Stimulated activated CD8-positive, alpha-beta memory T cell treated with anti-CD3 and anti-CD28 coated beads, Interleukin-4, amount 100 ng/mL, for 1 hour (primary cell): ENCODE measurements at places on chromosomes 2 and 18.

GRCh38 chr18:27363872-27364271 is 178.8 kb upstream of the CHST9 start:
- no peak for DNase-seq

DNA sequence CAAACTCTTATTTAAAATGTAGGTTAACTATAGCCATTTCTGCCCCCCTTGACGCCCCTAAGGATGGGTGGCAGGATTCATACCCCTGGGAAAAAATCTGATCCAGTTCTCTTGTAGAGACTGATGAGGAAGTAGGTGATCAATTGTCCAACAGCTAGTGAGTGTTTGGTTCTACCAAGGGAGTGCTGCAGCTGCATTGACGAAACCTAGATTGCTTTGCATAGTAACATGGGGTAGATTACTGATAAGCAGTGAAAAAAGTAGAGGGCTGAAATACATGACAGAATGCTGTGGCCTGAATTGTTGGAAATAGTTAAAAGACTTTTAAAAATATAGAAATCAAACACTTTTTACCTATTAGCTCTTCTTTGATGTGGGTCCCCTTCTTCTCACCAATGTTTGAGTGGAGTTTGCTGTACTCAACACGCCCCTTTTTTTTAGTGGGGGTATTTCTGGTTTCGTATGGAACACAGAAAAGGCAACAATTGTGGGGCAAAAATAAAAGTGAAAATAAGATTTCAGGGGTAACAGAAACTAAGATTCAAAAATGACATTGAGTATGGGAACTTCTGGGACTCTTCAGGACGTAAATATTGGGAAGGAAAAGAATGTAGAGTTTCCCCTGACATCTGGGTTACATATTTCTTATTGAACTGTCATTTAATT is 66.2 kb downstream of the MAIP1 start:
- DNase-seq, result no peak

DNA sequence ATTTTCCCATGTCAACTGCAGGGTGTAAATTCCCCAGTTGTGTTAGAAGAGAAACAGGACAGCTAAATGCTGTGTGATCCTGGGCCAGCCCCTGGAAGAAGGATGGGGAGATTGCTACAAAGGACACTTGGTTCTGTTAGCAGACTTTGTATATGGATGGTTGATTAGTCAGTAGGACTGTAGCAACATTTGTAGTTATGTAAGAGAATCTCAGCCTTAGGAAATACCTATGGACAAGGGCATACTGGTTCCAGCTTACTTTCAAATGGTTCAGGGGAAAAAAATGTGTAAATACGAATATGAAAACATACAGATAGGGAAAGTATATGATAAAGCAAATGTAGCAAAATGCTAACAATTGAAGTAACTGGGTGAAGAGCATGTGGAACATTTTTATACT is 47.6 kb downstream of the GNAL start:
- no peak for DNase-seq

DNA sequence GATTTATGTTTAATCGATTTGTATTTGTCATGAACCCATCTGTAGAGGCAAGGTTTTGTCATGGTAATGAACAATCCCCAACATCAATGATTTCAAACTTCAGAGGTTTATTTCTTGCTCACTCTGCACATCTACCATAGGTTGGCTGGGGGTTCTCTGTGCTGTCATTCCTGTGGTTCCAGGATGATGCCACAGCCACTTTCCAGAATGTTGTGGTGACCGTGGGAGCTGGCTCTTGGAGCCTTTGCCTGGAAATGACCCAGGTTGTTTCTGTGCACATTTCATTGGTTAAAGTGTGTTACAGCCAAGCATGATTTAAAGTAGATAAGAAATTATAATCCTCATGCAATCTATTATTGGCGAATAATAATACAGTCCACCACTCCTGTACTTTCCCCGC is 28.2 kb upstream of the EPAS1 start:
- no peak for DNase-seq

DNA sequence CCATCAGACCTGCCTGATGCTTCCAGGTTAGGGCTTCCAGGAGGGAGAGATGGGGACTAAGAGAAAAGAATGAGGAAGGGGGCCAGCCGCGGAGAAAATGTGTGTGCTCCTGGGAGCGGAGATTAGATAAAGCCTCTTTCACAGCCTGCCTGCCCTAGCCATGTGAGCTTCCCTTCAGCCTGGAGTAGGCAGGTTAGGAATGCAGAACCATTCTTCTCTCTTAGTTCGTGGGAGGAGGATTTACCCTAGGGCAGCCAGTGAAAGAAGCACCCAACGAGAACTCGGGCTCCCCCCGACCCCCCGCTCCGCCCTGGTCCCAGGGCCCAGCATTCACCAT is 36.1 kb downstream of the POMC start:
- DNase-seq, result no peak

DNA sequence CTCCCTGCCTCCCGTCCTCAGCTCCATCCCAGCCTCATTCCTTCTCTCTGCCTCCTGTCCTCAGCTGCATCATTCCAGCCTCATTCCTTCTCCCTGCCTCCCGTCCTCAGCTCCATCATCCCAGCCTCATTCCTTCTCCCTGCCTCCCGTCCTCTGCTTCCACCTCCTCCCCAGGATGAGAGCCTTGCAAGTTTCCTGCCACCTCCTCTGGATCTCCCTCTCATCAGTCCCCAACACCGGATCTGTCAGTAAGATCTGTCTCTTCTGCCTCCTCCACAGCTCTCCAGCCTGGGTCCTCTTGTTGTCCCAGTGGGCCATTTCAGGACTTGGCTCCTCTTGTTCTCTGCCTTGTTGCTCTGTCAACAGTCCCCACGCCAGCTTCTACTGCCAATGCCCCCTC is 130.9 kb downstream of the NDUFA10 start:
- DNase-seq, result no peak

DNA sequence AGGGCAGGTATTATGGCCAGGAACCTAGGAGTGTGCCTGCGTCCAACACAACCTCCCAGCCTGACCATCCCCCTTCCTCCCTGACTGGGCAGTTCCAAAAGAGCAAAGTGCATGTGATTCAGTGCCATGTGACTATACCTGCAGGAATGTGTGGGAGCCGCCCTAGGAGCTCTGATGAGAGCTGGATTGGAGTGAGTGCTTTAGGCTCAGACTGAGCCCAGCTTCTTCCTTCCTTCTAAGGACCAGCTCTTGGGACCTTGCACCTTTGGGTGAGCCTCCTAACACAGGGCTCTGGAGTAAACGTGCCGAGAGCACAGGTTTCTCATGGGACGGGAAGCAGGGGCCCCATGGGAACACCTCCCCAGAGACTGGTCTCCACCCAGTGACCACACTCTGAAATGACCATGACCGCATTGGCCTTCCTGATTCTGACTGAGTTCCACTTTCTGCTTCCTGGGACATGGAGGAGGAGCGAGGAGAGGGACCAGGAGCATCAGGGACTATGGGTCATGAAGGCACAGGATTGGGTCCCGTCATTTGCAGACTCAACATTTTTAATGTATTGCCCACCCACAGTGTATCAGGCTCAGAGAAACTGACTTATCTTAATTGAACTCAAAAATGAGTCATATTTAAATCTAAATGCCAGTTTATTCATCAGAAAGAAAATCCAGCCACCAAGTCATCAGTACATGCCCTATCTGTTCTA is 87.8 kb upstream of the BCL2L11 start:
- DNase-seq, result no peak

GRCh38 chr18:48408727-48409590 is at the start of gene ZBTB7C:
ZBTB7C (minus strand) TSS chr18:48409383.
- no peak for DNase-seq

DNA sequence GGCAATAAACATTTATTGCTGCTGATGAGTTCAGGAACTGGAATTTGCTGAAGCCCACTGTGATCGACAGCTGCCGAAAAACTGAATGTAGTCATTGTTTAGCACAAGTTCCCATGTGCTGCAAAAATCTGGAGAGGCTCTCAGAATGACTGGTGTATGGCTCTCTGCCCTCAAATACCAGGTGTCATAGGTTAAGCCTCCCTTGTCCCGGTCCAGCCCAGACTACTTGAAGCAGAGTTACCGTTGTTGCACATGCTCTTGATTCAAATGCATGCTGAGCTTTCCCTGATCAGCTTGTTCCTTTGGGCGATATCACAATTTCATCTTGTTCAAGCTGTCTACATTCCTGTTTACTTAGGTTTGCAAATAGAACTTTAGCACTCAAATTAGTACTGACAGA is 625.2 kb downstream of the CPS1 start:
- DNase-seq, result no peak

GRCh38 chr2:16226943-16227664 is 286.8 kb downstream of the MYCN start:
- no peak for DNase-seq

GRCh38 chr18:35620765-35621164 is 39.2 kb downstream of the GALNT1 start:
- no peak for DNase-seq

- no peak for DNase-seq
These were observed 74.2 kb upstream of the KLF7 start for GRCh38 chr2:207239754-207240494.

DNA sequence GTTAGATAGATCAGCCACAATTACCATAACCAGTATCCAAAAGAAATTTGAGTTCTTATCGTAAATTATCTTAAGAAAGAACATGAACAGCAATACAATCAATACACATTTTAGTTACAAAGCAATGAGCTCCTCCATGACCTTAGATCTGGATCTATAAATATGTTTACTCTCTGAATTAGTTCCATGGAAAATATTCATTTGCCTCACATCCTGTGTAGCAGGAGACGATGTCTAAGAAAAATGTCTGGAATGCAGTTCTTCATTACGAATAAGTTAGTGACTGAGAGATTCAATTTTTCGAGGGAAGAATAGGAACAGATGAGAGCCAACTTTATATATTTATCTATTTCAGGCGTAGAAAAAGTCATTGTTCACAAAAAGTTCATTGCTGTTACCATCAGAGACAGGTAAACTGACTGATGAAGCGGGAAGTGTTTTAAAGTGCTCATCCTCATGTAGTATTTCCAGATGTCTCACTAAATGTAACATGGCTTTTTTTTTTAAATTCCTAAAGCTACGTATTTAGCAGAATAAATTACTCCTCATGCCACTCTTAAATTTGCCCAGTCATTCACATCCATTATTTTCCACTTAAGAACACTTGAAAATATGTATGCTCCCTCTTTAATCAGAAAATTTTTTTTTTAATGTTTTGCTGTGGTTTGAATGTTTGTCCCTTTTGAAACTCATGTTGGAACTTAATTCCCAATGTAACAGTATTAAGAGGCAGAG is 106.5 kb upstream of the SCN1A start:
- DNase-seq, result no peak

- no peak for DNase-seq
These were observed 92.6 kb downstream of the METTL4 start for GRCh38 chr18:2478662-2479061.

DNA sequence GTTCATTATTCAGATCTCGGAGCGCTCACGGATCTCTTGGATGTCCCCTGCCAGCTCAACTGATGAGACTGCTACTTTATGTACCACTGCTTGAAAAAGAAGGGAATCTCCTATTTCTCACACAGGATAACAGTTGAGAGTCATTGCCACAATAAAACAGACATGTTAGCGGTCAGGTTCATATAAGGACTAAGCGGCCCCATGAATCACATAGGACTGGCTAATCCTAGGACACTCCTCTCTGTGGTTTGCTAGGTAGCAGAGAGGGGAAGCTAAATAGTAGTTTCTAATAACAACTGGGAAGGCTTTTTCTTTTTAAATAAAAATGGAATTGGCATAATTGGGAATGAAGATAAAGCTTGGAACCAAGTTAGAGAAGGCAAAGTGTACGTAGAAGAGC is 15.9 kb upstream of the TGFA start:
- no peak for DNase-seq

GRCh38 chr2:64987956-64988419 is 1.2 kb upstream of the SLC1A4 start:
- DNase-seq, result no peak

- DNase-seq, result no peak
These were observed 64.3 kb downstream of the HNMT start for GRCh38 chr2:138028538-138028937.

- DNase-seq, result no peak
These were observed 174.7 kb downstream of the ACKR3 start for GRCh38 chr2:236744281-236744705.

DNA sequence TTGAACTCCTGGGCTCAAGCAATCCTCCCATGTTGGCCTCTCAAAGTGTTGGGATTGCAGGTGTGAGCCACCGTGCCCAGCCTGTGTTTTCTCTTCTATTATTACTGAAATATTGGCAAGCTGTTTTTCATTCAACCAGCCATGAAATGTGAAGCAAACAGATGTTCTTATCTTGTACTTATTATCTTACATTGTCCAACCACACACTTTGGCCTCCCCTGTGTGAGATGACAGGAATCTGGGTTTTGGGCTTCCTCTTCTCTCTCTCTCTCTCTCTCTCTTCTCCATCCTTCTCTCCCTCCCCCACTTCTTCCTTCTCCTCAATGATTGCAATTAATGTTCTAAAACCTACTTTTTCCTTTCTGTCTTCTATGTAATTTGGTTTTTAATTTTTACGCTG is 33.1 kb downstream of the RAMP1 start:
- no peak for DNase-seq

GRCh38 chr2:18991177-18992168 is 366.9 kb downstream of the OSR1 start:
- no peak for DNase-seq

DNA sequence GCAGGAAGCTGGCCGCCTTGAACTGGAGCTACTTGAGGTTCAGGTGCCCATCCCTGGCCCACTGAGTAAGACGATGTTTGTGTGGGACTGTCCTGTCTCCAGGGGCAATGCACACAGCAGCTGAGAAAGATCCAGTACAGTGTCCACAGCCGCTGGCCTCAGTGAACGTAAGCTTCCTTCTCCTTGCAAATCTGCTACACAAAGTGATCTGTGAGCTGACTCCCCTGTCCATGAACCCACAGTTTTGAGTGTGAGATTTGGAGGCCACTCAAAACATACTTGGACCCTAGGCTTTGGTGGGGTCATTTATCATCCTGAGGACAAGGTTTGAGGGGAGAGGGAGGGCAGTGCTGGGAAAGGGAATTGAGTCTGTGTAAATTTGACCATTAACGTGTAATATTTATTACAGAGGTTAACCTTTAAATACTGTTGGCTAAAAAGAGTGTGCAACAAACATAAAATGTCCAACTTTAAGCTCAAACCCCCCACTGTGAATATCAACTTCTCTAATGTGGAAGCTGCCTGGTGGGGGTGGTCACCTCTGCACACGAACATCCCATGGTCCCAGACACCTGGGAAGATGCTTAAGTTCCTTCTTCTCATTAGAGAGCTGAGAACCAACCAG is 4.9 kb upstream of the CYS1 start:
- DNase-seq, result no peak

- DNase-seq, result no peak
These were observed 64.0 kb downstream of the SPIRE1 start for GRCh38 chr18:12593866-12594265.

- DNase-seq, result no peak
These were observed 705.9 kb downstream of the CCDC85A start for GRCh38 chr2:56889738-56890137.

GRCh38 chr18:53018791-53019190 is 678.8 kb downstream of the DCC start:
- no peak for DNase-seq
